ENCODE measurements at places on chromosomes 3 and 15.

- no peak for DNase-seq
These were observed 505.7 kb upstream of the IL12A start for GRCh38 chr3:159482994-159483367.

GRCh38 chr3:30724863-30725262, 118.5 kb downstream of the TGFBR2 start:
- DNase-seq = no peak

GRCh38 chr15:40155270-40155910, 5.5 kb upstream of the BUB1B start:
- no peak for DNase-seq

DNA sequence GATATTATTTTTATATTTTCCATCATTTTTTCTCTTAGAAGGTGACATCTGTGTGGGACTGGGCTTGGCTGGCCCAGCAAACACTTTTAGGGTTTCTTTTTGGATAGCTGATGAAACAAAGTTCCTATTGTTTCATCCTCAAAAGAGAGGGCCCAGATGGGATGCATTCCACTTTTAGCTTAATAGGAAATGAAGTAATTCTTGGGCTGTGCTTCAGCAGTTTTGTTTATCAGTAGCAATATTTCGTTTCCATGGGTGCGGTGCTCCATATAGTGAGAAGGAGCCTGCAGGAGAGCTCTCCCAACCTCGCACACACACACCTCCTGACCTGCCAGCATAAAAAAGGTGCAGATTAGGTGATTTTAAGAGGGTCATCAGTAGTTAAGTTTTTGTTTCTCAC, 147.5 kb downstream of the AKAP13 start:
- no peak for DNase-seq

- DNase-seq = no peak
These were observed 1.6 kb downstream of the FAM174B start for GRCh38 chr15:92653836-92654539.

- DNase-seq = no peak
These were observed 3.4 kb upstream of the OGG1 start for GRCh38 chr3:9746330-9746729.

GRCh38 chr3:155420406-155420805, 126.9 kb upstream of the STRIT1 start:
- DNase-seq = no peak
